ENCODE measurements at places on chromosomes 2 and 18.

- DNase-seq: no peak
Observed at GRCh38 chr2:69165091-69165880, 152.3 kb downstream of the ANTXR1 start.

DNA sequence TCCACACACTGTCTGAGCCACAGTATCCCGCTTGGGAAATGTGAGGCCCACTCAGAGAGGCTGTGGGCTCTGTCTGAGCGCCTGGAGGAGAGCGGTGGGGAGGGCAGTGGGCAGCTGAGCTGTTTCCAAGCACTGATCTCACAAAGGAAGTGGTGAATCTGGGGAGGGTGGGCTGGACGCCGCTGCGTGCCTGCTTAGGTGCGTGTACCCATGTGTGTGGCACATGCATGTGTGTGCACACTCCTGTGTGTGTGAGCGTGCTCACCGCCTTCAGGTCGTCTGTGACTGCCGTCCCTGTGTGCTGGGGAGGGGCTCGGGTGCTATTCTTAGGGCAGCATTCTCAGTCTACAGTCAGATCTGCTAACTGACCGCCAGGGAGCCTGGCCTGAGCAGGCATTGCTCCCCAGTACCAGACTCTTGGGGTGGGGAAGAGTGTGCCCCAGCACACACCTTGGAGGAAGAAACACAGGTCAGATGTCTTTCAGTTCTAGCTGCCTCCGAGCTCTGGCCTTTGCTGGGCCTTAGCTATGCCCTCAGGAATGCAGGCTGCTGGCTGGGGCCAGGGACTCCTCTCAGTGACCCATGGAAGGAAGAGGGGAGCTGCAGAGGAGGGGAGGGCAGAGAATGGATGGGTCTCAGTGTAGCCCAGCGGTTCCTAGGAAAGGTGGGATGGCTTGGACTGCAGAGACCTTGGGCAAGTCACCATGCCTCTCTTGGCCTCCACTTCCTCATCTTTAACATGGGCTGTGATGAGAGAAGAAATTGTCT is 31.4 kb downstream of the KCNIP3 start:
- DNase-seq: no peak

- no peak for DNase-seq
Observed at GRCh38 chr18:74895686-74896085, 298.0 kb downstream of the ZNF407 start.

- DNase-seq: no peak
Observed at GRCh38 chr2:8656160-8656641, 25.7 kb upstream of the ID2 start.

DNA sequence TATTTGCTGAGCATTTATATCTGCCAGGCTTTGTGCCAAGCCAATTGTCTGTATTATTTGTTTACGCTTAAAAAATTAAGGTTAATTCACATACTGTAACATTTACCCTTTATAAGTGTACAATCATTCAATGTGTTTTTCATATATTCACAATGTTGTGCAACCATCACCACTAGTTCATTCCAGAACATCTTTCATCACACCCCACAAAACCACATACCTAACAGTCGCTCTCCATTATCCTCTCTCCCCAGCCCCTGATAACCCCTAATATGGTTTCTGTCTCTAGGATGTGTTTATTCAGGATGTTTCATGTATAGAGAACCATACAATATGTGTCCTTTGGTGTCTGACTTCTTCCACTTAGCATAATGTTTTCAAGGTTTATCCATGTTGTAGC is 234.1 kb downstream of the INSIG2 start:
- DNase-seq: no peak

- no peak for DNase-seq
Observed at GRCh38 chr2:239462191-239462515, 61.3 kb upstream of the HDAC4 start.

- DNase-seq: no peak
Observed at GRCh38 chr18:54812885-54813284, 15.4 kb upstream of the RAB27B start.

- no peak for DNase-seq
Observed at GRCh38 chr2:207370646-207371045, 159.1 kb upstream of the CREB1 start.

- DNase-seq: no peak
Observed at GRCh38 chr2:203948733-203949132, 12.2 kb downstream of the ICOS start.

DNA sequence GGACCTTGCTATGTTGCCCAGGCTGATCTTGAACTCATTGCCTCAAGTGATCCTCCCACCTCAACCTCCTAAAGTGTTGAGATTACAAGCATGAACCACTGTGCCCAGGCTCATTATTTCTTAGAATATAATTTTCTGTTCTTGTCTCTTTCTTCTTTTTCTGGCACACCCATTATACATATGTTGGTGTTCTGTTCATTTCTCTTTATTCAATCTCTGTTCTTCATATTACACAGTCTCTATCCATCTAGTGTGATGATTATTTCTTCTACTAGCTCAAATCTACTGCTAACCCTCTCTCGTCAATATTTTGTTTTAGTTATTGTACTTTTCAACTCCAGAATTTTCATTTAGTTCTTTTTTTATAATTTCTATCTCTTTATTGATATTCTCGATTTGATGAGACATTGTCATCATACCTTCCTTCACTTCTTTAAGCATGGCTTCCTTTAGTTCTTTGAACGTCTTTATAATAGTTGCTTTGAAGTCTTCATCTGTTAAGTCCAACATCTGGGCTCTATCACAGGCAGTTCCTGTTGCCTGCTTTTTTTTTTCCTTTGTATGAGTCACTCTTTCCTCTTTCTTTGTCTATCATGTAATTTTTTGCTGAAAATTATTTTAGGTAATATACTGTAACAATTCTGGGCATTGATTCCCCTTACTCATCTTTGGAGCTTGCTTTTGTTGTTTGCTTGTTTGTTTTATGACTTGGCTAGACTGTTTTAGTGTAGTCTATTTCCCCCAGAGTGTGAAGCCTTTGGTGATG is 196.4 kb upstream of the NABP1 start:
- no peak for DNase-seq

DNA sequence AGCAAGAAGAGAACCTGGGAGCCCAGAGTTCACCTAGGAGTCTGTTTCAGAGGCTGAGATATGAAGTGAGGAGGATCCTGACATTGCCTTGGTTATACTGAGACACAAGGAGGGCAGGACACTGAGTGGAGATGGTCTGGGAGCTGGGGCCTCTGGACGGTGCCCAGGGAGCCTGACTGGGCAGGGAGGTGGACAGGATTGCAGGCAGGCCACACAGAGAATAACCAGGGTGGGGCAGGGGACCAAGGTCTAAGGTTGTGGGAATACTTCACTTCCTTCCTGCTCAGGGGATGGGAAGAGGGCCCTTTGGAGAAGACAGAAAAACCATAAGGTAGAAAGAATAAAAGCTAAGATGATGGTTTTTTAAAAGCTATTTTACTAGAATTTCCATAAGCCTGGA is 18.7 kb downstream of the EDAR start:
- no peak for DNase-seq

- DNase-seq: no peak
Observed at GRCh38 chr2:206176121-206176520, 16.4 kb downstream of the EEF1B2 start.

GRCh38 chr2:168758970-168759820 is 43.2 kb upstream of the NOSTRIN start:
- no peak for DNase-seq

GRCh38 chr2:75792146-75792545 is 81.4 kb upstream of the GCFC2 start:
- DNase-seq: no peak

- DNase-seq: no peak
Observed at GRCh38 chr2:120654381-120655134, 81.1 kb upstream of the GLI2 start.

DNA sequence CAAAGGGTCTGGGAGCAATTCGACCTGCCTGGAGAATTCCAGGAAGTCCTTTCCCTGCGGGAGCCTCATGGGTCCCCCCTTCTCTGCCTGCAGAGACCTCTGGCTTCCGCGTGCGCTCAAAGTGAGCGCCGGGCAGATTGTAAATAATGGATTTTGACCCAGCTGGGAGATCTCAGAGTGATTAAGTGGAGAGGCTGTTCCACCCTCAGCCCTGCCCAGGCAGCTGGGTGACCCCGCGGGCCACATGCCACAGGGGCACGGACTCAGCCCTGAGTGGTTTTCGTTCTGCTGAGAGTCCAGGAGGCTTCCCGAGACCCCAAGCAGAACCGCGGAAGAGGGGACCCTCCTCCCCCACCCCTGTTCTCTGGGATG is 1.2 kb downstream of the KCNG2 start:
- no peak for DNase-seq

DNA sequence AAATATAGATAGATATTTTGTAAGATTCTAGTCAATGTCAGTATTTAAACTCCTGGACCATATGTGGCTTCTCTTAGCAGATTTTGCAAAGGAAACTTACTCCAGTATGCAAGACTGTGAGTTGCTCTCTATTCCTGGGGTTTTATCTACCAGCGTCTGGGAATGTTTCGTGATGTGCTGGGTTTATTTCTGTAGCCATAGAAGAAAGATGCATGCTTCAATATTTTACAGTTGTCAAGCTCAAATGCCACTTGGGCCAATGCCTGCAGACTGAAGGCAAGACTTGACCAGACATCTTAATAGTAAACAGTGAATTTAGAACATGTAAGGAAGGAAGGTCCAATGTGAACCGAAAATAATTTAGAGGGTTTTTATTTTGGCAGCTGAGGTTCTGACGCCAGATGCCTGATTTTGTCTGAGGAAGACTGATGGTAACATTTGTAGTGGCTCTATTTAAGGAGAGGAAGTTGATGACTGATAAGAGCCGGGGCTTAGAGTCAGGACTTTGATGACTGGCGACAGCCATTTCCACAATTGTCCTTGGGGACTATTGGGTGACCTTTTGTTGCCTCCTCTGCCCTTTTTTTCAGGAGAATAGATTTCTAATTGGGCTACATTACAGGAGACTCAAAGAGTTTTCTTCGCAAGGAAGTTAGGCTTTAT is 154.3 kb downstream of the RAPGEF4 start:
- DNase-seq: no peak

GRCh38 chr2:119282996-119283511 is 59.4 kb downstream of the STEAP3 start:
- DNase-seq: no peak

DNA sequence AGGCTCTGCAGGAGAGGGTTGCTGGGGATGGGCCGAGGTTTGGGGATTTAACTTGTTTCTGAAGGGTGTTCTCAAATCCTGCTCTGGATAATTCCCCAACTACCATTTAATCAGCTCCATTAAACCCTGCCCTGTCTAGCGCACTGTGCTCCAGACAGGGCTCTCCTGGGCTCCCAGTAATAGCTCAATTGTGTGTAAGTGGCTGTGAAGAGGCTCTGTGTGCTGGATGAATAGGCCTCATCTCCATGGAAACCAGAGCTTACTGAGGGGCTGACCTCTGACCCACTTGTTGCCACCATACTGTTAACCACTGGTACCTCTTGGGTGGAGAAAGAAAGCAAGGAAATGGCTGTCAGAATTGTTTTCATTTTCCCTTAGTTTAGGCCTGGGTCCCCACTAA is 92.9 kb downstream of the TGOLN2 start:
- no peak for DNase-seq

DNA sequence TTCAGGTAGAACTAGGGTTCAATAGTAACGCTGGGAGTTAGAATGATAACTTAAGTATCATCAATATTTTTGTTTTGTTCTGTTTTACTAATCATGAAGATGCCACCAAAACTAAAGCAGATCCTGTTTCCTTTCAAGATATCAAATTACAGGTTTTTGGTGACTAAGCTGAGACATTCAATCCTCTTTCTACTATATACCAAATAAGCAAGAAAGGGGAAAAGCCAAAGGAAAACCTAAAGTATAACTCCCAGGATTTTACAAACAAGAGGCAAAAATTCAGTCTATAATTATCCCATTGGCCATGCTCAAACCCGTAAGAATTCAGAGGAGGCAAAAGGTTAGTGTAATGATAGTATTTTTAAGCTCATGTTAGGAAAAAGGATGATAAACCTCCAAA is 175.2 kb upstream of the CCDC150 start:
- DNase-seq: no peak

DNA sequence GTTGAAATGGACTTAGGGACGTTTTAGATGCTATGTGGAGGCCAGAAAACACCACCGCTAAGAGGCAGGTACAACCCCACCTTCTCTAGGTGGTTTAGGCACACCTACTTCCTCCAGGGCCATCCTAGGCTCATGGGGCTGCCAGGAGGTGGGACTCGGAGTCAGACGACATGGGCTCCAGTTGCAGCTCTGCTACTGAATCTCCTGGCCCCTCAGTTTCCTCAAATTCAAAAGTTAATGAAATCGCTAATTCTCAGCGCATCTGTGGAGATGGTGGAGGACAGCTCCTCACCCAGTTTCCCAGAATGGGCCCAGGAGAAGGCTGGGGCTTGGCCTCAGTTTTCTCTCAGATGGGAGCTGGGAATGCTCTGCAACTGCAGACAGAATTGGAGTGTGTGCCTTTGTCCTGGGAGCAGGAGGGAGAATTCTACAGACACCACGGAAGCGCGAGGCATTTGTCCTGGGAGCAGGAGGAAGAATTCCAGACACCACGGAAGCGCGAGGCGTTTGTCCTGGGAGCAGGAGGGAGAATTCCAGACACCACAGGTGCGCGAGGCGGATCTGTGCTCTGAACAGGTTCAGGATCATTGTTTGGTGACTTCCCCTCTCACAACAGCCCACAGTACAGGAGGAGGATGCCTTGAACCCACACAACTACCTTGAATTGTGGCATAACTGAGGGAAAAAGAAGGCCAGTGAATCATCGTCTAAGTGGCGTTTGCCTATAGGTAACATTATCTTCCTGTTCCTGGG is 103.7 kb upstream of the PXDN start:
- no peak for DNase-seq

DNA sequence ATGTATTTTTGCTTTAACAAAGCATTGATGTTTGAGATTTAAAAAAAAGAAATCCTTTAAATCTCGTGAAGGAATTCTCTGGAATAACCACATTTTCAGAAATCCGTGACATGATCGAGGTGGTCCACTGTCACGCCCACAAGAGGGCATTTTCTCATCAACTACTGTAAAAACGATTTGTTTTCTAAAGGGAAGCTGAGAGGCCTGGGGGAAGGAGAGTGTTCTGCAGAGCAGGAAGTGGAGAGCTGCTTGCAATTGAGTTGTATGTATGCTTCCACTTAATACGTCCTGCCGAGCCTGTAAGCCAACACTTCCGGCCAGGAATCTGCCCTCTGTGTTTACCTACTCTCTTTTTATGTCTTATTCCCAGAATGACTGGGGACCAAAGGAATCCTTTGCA is 19.4 kb downstream of the KLHL29 start:
- no peak for DNase-seq

DNA sequence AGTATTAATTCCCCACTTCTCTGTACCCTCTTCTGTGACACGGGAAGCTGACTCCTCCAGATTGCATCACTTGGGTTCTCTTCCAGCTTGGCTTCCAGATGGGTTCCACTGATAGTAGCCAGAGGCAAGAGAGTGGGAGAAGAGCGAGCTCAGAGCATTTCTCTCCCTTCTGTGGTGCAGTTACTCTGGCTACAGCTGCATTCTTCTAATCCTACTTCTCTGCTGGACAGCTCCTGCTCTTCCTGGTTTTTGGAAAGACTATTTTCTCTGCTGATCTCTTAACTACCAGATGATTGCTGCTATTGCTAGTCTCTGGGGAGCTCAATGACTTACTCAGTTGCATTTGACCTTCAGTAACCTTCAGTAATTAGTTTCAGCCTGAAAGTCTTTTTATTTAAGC is 187.5 kb upstream of the MAP2 start:
- DNase-seq: no peak

Measured in cortex of kidney (tissue), 1 donor.